ENCODE measurements at places on chromosomes 5 and 9.
A peak's percentile ranks its signal among the peaks of the same experiment; 100 is the strongest.

DNA sequence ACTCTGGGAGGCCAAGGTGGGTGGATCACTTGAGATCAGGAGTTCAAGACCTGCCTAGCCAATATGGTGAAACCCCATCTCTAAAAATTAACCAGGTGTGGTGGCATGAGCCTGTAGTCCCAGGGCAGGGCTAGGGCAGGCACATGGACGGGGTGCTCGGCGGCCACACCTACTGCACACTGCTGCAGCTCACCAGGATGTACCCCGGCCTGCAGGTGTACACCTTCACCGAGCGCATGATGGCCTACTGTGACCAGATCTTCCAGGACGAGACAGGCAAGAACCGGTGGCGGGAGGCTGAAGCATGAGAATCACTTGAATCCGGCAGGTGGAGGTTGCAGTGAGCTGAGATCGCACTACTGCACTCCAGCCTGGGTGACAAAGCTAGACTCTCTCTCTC lies 3.2 kb downstream of the ST6GALNAC4 start:
- DNase-seq, result no peak

DNA sequence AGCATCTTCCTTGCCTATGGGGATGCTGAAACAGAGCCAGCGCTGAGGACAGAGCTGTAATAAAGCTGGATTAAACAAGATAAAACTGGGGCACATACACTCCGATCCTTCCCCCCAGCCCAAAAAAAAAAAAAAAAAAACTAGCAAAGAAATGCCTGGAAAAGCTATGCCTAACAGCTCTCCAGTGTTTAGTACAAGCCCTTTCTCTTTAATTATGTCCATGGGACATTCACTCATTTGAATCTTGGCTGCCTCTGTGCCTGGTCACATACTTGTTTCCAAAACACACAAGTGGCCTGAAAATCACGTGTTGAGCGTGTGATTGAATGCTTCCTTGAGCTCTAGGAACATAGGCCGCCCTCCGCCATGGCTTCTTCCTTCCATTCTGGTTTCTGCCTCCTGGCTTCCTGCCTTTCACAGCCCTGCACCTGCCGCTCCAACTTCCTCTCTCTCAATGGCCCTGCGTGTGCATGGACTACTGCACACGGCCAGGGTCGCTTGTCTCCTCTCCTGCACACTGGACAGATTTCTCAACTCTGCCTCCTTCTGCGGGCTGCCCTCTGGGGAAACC lies 111.0 kb upstream of the RETREG1 start:
- peak; percentile 65 for DNase-seq

DNA sequence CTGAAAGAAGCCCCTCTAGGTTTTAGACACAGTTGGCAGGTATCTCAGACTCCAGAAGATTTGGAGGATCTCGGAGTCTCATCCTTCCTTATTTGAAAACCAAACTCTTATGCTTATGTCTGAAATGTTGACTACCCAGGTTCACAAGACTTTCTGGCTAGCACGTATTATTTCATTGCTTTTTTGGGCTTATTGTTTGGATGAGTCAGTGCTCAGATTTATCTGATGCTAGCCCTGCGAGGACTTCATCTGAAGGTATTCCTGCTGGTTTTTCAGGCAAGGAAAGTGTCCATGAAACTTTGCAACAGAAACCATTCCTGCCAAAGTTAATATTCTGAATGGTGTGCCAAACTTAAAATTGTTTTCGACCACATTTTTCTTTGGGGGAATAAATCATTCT lies 8.5 kb downstream of the OSTF1 start:
- DNase-seq, result no peak

DNA sequence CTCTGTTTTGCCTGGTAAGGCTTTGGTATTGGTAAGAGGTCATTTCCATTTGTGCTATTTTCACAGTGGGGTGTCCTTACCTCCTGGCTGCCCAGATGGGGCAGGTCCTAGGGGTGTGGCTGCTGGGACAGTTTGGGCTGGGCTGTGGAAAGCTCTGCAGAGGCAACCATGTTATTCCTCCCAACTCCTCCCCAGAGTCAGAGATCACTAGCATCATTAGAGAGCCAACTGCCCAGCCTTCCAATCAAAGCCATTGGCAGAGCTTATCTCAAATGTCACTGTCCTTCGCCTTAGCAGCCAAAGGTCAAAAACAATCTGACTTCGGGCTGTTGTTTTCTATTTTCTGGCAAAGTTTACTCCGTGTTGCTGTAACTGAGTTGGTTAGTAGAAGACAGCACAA lies 33.6 kb upstream of the HRH2 start:
- no peak for DNase-seq

DNA sequence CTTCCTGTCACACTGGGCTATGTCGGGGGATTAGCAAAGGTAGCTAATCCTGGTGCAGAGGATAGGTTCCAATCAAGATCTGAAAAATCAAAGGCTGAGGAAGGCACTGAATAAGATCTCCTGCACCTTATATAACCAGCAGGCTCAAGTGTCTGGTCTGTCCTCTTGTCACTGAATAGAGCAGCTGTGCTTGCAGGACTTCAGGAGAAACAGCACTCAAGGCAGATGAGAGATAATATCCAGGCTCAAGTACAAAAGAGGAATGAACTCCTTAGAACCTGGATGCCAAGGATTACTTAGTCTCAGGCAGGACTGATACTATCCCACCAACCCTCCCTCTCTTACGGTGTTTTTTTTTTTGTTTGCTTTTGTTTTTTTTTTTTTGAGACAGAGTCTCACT lies 108.8 kb upstream of the LRRTM2 start:
- no peak for DNase-seq

GRCh38 chr9:131651599-131651998 lies 88.3 kb downstream of the RAPGEF1 start:
- no peak for DNase-seq

DNA sequence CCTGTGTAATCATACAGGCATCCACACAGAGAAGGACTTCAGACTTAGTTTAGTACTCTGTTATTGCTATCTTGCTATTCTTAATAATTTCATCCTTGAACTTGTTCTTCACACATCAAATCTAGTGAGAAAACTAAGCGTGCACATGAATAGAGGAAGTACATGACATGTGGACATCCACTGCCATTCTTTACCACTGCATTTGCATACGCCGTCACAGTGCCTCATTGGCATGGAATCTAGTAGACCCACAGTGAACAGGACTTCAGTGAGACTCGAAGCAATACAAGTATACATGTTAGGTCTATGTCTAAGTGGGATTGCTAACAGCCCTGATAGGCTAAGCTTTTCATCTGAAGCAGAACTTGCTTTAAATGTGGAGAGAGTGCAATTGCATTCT lies 592.1 kb downstream of the TLE4 start:
- DNase-seq, result no peak

DNA sequence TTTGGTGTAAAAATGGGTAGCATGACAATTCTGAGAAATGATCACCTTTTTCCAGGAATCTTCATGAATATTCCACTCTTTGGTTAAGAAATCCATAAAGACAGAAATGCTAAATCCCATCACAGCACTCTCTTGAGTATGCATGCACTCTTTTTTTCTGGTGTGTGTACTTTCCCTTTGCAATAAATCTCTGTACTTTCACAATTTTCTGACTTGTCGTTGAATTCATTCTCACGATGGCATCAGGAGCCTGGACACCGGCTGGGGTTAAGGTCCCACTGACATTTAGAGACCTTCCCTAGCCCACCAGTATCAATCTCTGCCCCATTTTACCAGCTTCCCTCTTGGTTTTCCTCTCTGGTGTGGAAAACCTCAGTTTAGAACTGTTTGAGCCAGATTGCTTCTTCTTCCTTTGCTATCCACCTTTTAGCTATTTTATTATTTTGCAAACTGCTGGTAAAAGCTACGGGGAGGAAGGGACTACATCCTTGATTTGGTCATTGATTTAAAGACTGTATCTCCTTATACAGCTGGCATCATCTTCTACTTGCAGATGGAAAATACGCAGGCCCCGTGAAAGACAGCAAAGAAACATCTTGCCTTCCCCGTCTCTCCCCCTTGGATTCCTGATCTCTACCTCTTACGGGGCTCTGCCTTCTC lies 59.9 kb upstream of the ZFR start:
- DNase-seq, result no peak

DNA sequence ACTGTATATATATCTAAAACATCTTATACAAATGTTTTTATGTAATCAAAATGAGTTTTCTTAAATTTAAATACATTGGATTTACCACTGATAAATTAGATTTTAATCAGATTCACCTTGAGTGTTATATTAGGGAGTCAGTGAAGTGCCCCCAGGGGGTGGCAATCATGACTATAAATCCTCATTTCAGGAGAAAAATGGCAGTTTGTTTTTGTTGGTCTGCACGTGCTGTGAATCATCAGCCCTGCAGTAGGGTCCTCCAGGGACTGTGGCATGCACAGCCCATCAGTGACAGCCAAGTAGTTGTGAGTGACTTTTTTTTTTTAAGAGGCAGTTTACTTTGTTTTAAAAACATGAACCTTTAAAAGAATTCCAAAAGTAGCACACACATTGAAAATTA lies 65.2 kb downstream of the ZSWIM6 start:
- DNase-seq, result no peak

DNA sequence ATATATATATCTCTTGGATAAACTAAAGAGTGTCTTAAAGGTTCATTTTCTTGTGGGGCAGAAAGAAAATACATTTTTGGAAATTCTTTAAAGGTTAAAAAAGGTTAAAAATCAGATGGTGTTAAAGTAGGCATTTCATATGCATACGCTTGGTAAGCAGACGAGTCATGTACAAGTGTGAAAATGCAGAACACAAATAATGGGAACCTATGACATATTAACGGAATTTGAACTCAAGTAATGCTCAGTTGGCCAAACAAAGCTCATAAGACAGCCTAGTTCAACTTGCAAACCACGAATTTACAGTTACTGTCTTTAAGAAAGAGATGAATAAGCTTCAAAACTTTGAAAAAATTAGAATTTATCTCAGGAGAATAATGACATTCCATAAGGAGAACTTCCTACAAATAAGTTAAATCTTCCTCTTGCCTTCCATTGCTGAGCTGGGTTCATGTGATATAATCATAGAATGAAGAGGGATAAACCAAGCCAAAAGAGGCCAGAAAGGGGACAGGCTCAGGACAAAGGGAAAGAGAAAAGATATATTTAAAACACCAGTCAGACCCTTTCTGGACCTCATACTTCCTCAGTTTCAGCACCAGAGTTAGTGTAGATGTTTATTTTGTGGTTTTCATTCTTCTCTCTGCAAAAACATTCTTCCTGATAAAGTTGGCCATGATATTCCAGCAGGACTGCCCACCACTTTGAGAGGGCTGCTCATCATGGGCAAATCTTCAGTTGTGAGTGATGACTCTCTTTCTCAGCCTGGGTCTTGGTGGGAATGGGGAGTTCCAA lies 256.7 kb upstream of the CD180 start:
- no peak for DNase-seq

DNA sequence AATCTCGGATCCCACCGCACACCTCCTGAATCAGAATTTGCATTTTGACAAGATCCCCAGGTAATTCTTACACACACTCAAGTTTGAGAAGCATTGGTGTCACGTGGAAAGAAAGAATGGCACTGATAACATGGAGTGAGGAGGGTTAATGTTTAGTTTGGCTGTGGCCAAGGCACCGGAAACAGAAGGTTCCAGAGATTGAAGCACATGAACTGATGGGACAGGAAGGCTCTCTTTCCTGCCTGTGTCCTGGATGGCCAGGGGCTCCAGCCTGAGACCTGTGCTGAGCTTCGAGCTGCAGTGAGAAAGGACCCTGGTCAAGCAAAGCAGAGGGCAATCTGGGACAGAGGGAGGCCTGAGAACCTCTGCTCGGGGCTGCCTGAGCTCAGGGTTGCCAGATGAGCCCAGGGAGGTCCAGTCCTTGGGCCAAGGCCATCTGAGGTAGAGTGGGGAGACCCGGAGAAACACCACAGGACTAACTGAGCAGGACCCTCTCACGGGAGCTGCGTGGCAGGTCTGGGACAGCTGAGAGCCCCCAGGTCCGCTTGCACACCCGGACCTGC lies 27.3 kb downstream of the AFAP1L1 start:
- DNase-seq, result no peak

DNA sequence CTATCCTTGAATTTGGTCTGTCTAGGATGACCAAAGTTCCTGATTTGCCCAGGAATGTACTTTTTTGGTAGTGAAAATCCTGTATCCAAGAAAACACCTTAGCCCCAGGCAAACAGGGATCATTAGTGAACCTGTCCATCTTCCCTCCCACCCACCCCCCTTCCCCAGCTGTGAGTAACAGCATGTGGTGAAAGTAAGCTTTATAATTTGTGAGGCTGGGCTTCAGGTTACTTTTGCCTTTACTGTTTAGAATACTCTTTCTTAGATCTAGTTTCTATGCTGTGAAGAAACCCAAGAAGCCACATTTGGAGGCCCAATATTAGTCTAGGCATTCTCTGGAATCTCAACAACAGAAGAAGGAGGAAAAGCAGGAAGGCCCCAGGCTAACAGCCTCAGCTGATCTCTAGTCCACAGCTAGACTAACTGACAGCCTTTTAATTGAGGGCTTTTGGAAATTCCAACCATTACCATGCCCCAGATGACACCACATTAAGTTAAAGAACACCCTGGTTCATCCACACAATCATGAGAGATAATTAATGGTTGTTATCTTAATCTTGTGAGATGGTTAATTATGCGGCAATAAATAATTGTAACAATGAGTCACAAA lies 703.0 kb upstream of the NUDT12 start:
- no peak for DNase-seq

GRCh38 chr9:121363622-121363961 lies 6.5 kb downstream of the STOM start:
- no peak for DNase-seq

DNA sequence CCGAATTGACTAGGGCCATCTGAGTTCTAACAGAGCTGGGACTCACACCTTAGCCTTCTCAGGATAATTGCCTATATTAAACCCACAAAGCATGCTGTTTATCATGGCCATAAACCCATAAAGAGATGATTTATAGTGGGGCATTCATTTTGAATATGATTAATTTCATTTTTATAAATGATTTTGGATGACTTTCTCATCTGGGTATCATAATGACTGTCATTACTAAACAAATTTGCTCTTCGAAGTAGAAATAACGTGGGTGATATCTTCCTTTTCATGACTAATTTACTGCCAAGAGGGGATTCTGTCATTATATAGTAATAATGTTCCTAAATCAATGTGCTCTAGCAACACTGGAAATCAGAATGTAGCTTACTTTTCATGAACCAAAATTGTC lies 498.2 kb downstream of the CDH12 start:
- DNase-seq, result peak; percentile 6

GRCh38 chr5:133520062-133520461 lies 92.3 kb downstream of the FSTL4 start:
- DNase-seq, result no peak

- DNase-seq, result no peak
Observed at GRCh38 chr9:19173598-19174125, 46.4 kb upstream of the PLIN2 start.

GRCh38 chr5:77558266-77558665 lies 66.2 kb upstream of the WDR41 start:
- DNase-seq, result no peak

GRCh38 chr9:113755433-113755832 lies 120.7 kb upstream of the ZNF618 start:
- DNase-seq, result no peak

DNA sequence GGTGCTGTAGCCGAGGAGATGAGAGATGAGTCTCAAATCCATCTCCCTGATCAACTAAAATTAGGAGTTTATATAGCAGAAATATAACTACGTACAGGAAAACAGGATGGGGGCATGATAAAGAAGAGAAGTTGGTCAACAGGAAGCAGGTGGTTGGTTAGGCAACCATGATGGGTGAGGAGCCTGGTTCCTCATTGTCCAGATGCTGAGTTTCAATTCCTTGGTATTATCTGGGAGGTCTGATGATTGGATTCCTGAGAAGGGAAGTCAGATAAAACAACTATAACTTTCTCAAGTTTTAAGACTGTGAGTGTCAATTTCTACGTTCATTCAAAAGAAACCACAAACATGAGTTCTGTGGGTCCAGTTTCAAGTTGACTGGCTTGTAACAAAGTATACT lies 323.9 kb downstream of the MTRR start:
- no peak for DNase-seq

- DNase-seq, result no peak
Observed at GRCh38 chr9:137829260-137829996, 48.2 kb upstream of the CACNA1B start.

Data from NCI-H1417 (cell line).